ENCODE measurements at places on chromosomes 3 and 15.
A peak's percentile ranks its signal among the peaks of the same experiment; 100 is the strongest.

- DNase-seq = no peak
Observed at GRCh38 chr3:194928831-194929577, 243.3 kb downstream of the FAM43A start.

- no peak for DNase-seq
Observed at GRCh38 chr3:83873550-83873949, 1085.2 kb upstream of the CADM2 start.

DNA sequence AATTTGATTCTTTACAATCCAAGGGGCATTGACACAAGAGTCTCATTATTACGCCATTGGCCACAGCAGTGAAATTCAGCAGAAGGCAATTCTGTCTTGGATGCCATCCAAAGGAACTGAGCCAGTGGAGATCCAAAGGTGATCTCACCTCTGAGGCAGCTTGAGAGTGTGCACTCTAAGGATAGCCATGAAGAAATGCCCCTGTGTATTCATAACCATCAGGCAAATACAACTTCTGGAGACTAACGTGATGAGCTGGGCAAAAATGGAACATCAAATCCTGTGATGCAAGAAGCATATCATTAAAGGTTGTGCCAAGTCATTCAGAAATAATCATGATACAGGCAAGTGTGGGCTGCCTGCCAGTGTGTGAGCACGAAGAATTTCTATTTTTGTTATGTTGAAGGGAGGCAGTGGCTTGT, 41.4 kb downstream of the ROBO2 start:
- no peak for DNase-seq

- DNase-seq = peak; percentile 79
Observed at GRCh38 chr3:14261229-14261628, 82.6 kb downstream of the LSM3 start.

DNA sequence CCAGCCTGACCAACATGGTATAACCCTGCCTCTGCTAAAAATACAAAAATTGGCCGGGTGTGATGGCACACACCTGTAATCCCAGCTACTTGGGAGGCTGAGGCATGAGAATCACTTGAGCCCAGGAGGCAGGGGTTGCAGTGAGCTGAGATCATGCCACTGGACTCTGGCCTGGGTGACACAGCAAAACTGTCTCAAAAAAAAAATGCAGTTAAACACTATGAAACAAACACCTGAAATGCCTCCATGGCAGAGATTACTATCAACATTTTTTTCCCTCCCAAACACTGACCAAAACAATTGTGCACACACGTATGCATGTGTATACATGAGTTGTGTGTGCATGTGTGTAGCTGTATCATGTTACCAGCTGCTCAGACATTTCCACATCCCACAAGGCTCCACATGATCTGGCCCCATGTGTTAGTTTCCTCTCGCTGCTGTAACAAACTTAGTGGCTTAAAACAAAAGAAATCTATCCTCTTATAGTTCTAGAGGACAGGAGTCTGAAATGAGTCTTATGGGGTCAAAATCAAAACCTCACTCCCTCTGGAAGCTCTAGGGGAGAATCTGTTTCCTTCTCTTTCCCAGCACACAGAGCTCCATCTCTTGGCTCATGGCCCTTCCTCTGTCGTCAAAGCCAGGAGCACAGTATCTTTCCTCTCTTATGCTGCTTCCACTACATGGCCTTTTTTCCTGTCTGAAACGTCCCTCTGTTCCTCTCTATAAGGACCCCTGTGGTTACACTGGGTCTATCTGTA, 34.5 kb downstream of the SLC41A3 start:
- no peak for DNase-seq

Measured in T-cell (primary cell).